NCI-H187 treated with DMSO at 0.1 percent for 48 hours (cell line): ENCODE measurements at places on chromosomes 5 and 9.
A peak's percentile ranks its signal among the peaks of the same experiment; 100 is the strongest.

DNA sequence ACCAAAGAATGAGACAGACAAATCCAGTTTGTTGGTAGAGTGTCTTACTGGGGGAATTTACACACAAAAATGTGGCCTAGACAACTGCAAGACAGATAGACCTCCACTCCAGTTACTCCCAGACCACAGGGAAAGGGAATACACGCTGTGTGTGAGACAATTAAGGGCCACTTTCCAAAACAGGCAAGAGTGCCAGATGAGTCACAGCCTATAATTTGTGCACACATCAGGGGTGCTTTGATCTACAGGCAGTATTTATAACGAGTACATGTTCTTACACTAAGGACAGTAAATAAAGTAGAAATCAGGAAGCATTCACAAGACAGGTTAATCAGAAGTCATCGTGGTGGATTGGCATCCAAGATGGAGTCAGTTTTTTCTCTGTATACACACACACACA, 114.8 kb downstream of the ZNF622 start:
- no peak for DNase-seq

DNA sequence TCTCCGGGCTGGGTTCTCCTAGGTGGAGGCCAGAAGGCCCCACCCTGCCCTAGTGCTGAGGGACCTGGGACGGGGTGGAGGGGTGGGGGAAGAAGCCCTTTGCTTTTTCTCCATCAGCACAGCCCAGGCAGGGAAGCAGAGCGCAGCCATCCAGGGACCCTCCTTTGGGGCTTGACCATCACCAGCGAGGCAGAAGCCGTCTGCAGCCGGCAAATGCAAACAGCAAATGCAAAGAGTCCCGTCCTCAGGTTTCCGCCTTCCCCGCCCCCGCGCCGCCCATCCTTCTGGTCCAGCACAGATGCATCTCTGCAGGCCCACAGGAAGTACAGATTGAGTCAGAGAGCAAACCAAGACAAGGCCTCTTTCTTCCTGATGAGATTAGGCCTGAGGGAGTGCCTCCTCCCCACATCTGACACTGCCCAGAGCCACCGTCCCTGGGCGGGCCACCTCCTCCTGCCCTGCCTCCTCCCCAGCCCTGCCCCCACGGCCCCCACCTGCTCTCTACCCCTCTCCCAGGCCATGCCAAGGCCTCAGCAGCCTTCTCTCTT, 23.4 kb downstream of the CORO2A start:
- DNase-seq, result no peak

GRCh38 chr9:110105107-110105506, 102.9 kb downstream of the C9orf152 start:
- no peak for DNase-seq

DNA sequence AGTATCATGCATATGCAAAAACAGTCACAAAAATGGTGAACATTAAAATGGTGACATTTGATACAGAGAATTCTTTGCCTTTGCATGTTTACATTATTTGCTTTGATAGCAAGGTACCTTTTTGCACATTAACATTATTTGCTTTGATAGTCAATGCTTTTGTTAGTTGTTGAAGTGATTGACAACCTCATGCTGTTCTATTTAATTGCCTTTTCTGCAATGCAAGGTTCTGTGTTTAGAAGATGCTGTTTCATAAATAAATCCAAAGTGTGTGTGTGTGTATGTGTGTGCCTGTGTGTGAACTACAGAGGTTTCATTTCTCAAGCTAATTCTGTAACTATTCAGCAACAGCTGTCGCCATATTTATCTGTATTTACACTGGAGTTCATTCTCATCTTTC, 668.7 kb downstream of the NR2F1-AS1 start:
- DNase-seq, result no peak

DNA sequence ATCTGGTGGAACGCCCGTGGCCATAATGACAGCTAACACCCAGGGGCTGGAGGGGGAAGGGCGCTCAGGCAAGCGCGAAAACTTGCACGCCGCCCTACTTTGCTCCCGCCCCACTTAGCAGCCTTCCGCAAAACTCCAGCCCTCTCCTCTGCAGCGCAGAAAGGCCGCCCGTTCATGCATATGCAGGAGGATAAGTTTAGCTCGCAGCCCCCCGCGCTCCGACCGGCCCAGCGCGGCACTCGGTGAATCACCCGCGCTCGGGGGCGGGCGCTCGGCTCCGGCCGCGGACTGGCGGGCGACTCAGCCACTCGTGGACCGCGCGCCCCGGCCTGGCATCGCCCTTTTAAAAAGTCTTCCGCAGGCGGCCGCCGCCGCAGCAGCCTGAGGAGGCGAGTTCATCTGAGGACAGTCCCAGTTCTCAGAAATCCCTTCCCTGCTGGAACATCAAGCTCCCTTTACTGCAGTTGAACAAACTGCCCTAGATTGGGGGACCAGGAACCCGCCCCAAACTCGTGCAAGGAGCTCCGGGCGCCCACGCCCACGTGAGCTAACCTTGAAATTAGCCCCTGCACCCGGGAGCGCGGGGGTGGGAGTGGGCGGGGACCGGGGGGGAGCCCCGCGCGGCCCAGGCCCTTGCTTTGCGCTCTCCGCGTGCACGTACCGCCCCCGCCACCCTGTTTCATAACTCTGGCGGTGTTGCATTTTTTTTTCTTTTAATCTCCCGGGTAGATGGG, 4.5 kb upstream of the KLF9 start:
- DNase-seq, result peak; percentile 36

DNA sequence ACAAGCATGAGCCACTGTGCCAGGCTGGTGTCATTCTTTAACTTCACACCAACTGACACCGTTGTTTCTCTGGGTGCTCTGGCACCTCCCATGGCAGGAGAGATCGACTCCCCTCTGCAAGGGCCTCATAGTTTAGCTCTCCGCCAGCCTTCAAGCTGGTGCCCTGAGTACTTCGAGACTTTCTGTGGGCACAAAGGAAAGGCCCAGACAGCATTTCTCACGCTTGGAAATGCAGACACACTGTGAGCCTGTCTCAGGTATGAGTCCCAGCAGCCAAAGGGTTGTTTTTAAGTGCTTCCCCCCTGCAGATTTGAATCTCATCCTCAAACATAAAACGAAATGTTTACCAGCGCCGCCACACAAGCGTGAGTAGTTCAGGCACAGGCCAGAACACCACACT, 11.1 kb upstream of the TCF7 start:
- DNase-seq, result no peak

DNA sequence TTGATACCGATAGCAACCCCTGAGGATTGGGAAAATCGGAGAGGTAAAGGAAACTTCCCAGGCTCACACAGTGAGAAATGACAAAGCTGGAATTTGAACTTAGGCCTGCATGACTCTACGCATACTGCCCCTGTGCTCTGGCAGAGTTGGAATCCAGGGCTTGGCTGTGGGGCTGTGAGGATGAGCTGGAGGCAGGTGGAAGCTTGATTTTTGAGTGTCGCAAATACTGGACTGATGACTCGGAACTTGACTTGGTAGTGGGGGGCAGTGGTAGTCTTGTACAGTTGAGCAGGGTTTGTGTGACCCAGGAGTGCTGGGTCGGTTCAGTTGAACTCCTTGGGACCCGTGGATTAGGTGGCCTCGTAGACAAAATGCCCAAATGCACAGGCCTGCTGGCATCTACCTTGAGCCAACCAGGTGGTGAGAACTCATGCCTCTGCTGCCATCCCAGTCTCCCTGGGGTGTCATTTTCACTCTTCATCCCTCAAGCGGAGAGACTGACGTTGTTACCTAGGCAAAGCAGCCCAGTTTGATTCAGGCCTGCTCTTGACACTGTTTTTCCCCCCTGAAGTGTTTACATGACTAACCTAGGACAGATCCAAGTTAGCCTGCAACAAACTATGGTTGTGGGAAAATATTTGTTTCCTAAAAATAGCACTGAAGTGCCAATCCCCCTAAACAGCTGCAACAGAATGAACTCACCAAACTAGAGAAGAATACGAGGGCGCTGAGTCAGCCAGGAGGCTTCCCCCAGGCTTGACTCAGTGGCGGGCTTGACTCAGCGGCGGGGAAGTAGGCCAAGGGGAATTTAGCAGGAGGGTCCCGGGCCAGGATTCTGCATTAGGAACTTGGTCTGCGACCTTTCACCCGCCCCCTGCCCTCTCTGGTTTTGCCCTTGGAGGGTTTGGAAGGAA, 45.7 kb upstream of the ORM1 start:
- DNase-seq, result no peak

DNA sequence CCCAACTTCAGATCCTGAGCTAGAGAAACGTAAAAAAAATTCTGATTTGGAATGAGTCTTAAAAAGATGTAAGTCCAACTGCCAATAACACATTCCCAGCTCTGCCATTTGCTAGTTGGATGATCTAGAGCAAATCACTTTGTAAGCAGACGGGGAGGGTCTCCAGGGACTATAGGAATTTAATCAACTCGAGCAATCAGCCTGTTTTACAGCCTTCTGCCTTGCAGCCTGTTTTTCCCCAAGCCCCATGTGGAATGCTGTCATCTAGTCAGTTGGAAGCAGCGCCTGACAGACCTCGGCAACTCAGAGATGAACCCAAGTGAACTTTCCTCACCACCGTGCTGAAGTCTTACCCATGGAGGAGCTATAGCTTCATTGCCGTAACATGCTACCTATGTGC, 34.8 kb upstream of the HRH2 start:
- no peak for DNase-seq

- DNase-seq, result no peak
These were observed 161.2 kb downstream of the PDE4D start for GRCh38 chr5:59732301-59732700.

- DNase-seq, result no peak
These were observed 614.5 kb downstream of the MAT2B start for GRCh38 chr5:164119806-164120447.

GRCh38 chr5:144812763-144813162, 642.1 kb downstream of the KCTD16 start:
- no peak for DNase-seq

DNA sequence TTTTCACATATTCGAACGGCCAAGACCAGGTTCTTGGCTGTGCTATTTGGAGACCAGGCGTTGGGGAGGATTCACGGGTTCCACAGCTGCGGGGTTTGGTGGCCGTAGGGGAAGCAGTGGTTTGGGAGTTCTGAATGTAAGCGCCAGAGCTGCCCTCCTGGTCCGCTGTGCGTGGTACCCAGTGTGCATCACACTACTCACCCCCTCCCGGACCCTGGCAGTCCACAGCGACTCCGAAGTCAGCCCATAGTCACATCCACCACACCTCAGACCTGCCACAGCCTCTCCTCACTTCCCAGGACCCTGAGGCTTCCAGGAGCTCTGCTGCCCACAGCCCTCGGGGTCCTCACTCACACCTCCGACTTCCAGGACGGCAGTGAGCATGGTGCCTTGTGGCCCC, 26.8 kb downstream of the AMBP start:
- no peak for DNase-seq

DNA sequence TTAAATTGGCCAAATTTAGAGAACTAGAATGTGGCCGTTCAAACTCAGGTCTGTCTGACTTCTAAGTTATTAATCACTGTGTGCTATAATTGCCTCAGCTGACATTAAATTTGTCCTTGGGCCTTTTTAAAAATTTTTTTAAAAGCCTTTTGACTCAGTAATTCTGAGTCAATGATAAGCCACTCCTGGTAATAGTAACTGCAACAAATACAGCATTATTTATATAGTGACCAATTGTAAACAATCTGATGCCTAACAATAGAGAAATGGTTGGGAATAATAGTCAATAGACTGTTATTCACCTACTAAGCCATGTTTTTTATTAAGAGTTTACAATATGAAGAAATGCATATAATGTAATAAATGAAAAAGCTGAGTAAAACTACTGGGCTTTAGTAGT, 70.9 kb upstream of the FSD1L start:
- DNase-seq, result no peak

DNA sequence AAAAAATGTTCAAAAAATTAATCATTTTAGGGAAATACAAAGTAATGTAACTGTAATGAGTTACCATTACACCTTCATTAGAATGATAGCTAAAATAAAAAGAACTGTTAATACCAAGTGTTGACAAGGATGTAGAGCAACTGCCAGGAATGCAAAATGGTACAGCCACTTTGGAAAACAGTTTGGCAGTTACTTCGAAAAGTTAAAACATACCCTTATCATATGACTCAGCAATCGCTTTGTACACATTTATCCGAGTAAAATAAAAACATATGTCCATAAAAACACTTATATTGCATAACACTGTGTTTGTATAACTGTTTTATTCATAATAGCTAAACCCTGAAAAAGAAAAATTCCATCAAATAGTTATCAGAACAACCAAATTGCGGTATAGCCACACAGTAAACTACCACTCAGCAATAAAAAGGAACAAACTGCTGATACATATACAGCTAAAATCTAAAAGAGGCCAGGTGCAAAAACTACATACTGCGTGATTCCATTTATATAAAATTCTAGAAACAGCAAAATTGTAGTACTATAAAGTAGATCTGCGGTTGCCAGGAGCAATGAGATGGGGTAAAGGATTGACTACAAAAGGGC, 61.7 kb downstream of the RFX3 start:
- no peak for DNase-seq

- no peak for DNase-seq
These were observed 119.7 kb upstream of the NIPBL start for GRCh38 chr5:36756848-36757247.

GRCh38 chr5:5209089-5209488, 69.0 kb downstream of the ADAMTS16 start:
- DNase-seq, result no peak

DNA sequence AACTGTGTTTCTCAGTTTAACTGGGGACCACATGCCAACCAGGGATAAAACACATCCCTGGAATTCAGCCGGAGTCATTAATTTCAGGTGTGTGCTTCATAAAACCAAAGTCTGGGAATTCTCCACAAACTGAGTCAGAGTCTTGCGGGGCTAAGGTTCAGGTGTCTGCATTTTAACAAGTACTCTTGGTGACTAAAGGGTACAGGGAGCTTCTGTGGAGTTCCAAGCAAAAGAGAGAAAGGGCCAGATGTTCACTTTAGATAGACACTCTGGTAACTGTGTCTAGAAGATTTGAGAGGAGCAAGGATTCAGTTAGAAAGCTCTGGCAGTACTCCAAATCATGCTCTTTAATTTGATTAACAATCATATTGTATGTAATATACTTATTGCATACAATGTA, 4.0 kb downstream of the NADK2 start:
- no peak for DNase-seq

DNA sequence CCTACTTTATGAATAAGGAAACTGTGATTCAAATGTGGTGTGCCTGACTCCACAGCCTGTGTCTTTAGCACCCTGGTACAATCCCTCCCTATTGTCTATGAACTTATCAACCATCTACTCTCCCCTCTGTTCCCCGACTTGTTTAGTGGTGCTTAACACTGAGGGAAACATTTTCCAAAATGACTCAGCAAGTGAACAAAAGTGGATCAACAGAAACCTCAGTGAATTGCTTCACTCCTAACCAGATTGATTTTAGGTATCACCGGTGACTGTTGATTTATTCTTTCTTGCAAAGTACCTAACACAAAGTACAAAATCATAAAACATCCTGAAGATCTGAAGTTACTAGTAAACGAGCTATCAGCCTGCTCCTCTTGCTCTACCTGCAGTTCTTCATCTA, 42.1 kb upstream of the RAPGEF6 start:
- no peak for DNase-seq

- DNase-seq, result no peak
These were observed 6.6 kb downstream of the OTULINL start for GRCh38 chr5:14588145-14588544.

GRCh38 chr5:93411716-93412115, 169.3 kb downstream of the NR2F1-AS1 start:
- no peak for DNase-seq

- no peak for DNase-seq
These were observed 155.7 kb downstream of the C9orf50 start for GRCh38 chr9:129464972-129465833.
